ENCODE measurements at places on chromosomes 2 and 18. TPM values are rescaled to one million over a fixed set of nuclear protein-coding genes. Genes with fewer than 3 reads are reported as not detected.

GRCh38 chr2:166193407-166193806 is 65.6 kb upstream of the SCN1A start:
- DNase-seq = no peak

DNA sequence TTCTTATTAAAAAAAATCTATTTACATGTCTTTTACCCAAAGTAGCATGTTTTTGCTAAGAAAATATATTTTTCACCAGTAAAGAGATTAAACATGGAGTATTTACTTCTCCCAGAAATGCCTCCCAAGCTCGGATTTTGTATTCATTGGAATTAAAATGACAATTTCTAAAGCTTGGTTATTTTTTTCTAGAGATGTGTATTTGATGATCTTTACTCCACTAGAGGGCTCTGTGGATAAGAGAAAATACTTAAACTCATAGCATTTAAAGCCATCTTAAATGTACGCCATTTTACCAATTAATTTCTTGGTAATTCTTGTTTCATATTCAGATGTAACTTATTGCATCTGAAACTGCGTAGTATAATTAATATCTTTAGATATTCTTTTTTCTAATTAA is 461.4 kb downstream of the GALR1 start:
- no peak for DNase-seq

The HSBP1L1 gene
- 3.6 TPM for total RNA-seq

The ASTL gene
- total RNA-seq = not detected

- no peak for DNase-seq
These were observed 107.6 kb downstream of the MEMO1 start for GRCh38 chr2:31903109-31903780.

- no peak for DNase-seq
These were observed 284.7 kb upstream of the CWC22 start for GRCh38 chr2:180291552-180292421.

GRCh38 chr2:207928079-207928478 is 97.2 kb downstream of the PLEKHM3 start:
- DNase-seq = no peak

DNA sequence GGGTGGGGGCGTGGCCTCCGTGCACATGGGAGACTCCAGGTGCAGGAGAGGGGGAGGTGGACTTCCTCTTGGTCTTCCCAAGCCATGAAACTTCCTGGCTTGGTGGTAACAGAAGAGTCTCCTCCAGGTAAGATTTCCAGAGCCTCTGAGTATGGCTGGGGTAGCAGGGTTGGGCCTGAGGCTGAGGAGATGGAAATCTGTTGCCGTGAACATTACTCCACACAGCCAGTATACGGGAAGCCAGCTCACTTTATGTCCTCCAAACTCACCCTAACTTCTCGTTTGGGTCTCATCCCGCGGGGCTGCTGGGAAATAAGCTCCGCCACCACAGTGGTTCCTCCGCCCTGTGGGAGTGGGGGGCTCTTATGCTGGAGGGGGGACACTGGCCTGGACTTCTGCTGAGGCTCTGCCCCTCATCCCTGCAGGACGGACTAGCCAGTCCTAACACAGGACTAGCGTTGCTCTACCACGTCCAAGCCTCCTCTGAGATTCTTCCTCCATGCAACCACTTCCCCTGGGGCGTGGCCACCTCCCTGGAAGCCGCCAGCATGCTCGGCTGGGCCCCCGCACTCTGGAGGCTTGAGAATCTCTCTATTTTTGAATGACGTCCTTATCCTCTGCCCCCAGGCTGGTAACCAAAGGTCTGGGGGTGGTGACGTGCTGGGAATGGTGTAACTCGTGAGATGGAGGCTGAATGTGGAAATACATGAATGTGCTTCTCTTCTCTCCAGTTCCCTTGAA is 777 bp upstream of the RAB17 start:
- no peak for DNase-seq

DNA sequence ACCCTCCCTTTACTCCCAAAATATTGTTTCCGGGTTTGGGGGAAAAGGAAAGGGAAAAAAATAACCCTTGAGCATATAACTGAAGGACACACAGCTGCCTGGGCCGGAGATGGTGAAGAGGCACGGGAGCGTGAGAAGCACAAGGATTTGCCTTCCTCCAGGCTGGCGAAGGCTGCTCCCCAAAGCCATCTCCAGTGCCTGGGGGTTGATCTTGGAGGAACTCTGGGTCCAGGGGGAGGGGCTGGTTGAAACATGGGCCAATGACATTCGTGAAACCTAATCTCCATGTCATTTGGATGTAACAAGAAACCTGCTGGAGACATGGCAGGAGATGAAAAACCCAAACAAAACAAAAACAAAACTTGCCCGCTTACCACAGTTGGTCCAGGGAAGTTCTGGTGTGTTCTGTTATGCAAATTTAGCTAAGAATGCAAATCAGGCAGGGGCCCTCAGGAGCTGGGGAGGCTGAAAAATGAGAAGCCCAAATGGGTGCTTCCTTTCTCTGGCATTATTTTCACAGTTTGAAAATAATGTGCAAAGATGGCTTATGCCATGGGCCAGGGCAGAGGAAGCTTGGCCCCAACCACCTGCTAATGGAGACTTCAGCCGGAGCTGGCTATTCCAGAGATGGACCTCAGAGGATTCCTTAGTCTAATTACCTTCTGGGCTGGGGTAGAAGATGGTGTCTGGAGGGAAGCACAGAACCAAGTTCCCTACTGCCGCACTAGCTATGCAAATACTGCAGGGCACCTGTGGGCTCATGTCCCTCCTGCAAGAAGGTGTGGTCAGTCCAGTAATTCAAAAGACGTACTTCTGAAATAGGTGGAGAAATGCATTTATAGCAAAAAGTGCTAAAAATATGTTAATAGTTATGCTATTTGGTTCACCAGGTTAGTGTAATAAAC is 180.9 kb downstream of the BCL2 start:
- DNase-seq = no peak

- DNase-seq = peak; percentile 89
These were observed at the start of gene SLC40A1 for GRCh38 chr2:189580658-189581353. Gene SLC40A1, minus strand, starts transcription at chr2:189580786. Its CDS starts 326 bp downstream, at chr2:189580460.

The STK39 gene
- total RNA-seq = 18.3 TPM

GRCh38 chr2:58569475-58570185 is 328.5 kb upstream of the FANCL start:
- no peak for DNase-seq
